Activated T-helper 1 cell treated with Interleukin-2 at 50 U/mL for 16 hours (primary cell): ENCODE measurements at places on chromosomes 3 and 15.

DNA sequence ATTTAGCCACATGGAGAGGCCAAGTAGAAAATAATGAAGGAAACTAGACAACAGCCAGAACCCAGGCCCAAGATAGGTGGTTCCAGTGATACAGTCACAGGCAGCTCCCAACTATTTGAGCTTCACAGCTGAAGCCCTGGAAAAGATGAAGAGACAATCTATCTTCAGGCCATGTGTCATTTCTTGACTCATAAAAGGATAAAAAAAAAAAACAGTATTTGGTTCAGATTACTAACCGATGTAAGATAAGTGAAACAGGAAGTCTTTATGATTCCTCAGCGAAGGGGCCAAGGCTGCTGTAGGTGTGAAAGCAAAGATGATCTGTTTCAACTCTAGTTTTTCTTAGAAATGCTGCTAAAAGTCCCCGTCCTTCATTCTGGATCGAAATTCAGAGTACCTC is 394.6 kb downstream of the ZNF385D start:
- no peak for DNase-seq

DNA sequence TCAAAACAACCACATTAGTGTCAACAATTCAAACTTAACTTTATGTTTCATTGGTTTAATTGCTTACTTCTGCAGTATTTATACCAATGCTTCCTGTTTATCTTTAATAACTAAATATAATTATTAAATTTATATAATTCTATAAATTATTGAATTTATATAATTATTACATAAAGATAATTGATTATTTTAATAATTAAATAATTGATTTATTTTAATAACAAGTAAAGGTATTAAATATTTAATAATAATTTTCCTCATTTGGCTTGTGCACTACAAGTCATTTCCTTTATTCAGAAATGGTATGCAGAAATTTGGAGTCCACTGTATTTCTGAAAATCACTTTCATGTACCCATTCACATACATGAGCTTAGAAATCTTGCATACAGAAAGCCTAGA is 156.2 kb upstream of the NSMCE3 start:
- no peak for DNase-seq

GRCh38 chr15:22873841-22874240 is 35.4 kb downstream of the NIPA2 start:
- no peak for DNase-seq

DNA sequence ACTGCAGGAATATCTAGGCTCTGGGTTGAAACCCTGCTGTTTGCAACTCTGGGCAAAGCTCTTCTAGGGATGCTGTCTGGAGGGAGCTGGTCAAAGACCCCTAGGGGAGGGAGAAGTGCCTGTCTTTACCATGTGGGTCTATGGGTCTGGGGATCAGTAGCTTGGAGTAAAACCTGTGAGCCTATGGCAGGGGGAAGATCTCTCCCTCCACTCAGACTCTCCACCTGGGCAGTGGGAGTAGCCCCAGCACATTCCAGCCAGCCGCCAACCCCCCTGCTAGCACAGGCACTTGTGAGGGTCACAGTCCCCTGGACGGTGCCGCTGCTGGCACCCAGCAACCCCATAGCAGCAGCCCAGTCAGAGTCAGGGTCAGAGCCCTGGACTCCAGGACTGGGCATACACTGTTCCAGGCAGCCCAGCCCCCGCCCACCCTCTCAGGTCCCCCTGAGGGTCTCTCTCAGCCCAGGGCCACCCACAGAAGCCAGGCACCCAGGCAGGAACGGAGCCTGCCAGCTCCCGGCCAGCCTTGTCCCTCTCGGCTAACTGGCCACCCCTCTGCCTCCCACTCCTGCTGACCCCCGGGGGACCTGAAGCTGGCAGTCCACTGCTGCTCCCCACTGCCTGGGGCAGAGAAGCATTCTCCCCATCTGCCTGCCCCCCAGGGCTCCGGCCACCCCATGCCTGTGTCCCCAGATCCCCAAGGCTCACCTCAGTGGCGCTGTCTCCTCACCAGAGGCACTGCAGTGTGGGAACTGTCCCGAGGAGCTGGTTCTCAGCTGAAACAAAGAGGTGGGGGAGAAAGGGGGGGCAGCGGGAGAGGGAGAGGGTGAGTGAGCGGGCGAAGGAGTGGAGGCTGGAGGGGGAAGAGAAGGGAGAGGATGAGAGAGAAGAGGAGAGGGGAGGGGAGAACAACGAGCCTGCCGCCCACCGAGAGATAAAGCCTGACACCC is 10.8 kb downstream of the GLYCTK start:
- DNase-seq, result no peak

DNA sequence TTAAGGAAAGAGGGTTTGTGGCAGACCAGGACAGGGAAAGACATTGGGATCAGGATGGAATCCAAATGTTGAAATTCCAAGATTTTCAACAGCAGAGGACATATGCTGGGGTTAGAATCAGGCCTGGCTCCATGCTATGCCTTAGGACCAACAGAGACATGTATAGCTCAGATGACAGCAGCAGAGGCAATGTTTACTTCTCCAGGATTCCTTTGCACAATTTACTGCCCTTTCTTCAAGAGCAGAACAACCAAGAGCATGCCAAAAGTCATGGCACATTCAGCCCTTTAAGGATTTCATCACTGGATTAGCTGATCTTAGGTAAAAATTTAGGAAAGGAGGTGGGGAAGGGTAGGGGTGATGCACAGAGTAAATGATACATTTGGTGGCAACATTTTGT is 69.6 kb upstream of the GSK3B start:
- DNase-seq, result no peak

- no peak for DNase-seq
Observed at GRCh38 chr15:75178171-75178937, 23.3 kb upstream of the C15orf39 start.

DNA sequence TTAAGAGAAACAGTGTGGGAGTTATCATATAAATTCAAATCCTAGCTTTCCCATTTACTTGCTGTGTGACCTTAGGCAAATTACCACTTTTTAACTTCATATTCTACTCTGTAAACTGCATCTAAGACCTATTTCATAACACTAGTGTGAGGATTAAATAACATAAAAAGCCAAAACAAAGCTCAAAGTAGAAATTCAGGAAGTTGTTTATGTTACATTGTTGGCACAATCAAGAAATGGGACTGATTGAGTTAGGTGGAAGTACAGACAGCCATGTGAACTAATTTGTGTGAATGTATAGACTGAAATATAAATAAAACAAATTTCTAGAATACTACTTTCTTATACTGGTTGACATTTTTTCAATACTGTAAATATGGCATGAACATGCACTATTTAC is 131.7 kb downstream of the STAG1 start:
- DNase-seq, result no peak

DNA sequence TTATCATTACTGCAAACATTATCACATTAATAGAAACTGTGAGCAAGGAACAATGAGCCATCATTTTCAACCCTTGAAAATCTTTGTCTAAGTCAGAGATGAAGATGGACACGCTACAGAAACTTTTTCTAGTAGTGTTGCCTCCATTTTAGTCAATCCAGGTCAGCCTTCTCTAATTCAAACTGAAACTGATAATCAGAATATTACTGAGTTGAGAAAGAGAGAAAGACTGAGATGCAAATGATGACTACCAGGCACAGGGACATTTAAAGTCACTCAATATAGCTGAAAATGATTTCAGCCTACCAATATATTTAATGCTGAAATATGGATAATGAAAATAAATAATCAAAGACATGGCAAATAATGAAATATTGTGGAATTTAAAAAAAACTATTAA is 261.4 kb downstream of the GBE1 start:
- DNase-seq, result no peak

GRCh38 chr3:127457094-127457475 is 133.4 kb downstream of the TPRA1 start:
- no peak for DNase-seq

DNA sequence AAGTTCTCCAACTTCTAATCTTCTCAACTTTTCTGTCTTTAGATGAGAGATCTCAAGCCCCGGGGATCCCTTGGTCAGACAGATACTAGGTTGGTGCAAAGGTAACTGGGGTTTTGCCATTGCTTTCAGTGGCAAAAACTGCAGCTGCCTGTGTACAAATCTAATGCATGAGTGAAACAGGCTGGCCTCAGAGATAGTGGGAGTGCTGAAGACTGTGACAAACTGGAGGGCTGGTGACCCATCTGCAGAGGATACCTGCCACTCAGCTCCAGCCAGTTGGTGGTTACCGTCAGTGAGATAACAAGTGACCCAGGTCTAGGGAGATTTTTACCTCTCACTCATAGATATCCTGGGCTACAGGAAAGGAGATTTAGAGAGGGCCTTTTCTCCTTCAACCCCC is 85.7 kb downstream of the RYR3 start:
- DNase-seq, result no peak

DNA sequence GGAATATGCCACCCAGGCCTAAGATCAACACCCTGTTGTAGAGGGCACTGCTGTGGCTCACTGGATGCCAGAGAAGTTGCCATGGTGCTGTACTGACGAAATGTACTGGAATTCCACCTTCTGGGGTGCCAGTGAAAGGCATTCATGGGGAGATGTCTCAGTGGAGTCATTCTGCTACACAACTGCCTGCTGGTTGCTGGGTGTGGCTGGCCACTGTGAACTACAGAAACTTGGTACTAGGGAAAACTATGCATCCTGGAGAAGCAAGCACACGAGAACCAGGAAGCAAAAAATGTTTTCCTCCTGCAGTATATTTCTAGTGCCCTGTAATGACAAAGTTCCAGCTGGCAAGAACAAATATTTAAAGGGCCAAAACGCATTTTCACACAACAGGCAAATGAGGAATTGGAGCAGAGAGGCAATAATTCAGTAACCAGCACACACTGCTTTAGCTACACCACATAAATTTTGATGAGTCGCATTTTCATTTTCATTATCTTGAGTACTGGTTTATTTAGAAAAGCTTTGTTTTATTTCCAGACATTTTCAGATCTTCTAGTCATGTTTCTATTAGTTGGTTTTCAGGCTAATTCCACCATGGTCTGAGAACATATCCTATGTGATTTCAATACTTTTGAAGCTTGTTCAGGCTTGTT is 18.3 kb upstream of the RFX7 start:
- DNase-seq, result no peak

- no peak for DNase-seq
Observed at GRCh38 chr3:123723522-123724168, 138.8 kb upstream of the HACD2 start.

- no peak for DNase-seq
Observed at GRCh38 chr3:146468671-146469149, 651 bp downstream of the PLSCR2 start.

DNA sequence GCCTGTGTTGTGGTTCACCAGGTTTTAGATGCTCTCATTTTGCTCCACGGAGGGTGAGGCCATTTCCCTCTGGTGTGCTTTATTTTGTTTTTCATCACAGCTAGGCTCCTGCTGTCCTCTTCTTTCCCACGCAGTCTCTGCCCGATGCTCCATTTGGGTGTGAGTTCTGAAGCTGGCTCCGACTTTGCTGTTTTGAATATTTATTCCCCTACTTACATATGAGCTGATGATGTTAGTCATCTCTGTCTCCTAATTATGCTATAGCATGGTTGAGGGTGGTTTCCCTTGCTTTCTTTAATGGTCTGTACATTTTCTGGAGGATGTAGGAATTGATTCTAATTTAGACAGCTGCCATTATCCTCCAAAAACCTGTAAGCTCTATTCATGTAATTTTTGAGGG is 168.1 kb upstream of the MYRIP start:
- no peak for DNase-seq

GRCh38 chr3:190305406-190305805 is 16.8 kb downstream of the CLDN1 start:
- DNase-seq, result no peak

DNA sequence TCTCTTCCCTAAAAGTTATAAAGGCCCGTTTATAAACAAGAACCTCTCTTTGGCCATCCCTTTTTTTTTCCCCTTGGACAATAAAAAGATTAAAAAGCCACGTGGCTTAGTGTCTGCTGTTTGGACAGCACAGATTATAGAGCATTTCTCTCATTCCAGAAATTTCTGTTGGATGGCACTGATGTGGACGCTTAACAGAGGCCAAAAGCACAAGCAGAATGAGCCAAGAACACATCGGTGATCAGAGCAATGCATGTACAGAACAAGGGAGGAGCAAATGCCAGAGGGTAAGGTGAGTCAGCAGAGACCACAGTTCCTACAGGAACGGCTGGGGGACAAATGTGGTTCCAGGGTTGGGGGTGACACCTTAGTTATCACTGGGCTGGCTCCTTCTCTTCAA is 30.3 kb upstream of the CTNNB1 start:
- DNase-seq, result no peak

DNA sequence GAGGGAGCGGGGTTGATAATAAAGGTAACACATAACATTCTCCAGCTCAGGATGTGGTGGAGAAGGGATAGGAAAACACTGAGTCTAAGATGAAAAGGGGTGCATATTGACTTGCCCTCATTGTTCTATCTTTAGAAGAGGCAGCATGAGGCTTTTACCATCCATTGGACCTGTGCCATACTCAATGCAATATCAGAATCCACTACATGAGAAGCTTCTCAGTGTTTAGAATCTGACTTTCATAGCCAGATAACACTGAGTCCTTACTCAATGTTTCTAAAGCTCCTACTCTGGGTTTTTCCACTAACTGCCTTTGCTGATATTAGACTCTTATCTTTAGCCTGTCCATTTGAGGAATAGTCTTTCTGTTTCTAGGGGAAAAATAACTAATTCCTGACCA is 24.3 kb upstream of the GADL1 start:
- no peak for DNase-seq

DNA sequence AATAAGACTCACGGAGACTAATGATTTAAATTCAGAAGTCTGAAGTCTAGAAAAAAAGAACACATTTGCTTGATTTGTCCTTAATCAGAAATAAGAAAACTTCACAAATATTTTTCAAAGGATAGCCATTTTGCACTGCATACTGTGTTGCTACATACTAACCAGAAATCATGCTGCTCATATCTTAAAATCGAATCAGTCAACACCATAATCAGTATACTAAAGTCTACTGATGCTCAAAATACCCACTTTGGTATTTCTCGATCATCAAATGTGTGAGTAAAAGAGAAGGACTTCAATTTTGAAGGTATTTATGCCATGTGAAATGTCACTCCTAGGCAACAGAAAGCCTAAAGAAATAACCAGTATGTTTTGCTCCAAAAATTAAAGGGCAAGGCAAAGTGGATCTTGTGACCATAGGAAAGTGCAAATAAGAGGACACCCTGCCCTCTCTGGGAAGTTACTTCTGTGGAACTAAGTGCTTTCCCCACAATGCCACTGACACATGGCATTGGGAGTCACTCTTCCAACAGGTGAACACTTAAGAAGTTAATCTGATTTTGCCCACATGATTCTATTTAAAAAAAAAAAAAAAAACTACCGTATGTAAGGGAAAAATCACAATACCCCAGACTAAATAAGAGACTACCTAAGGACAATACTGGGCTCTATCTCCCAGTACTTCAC is 2.7 kb downstream of the LRIG1 start:
- DNase-seq, result no peak
